Activated CD4-positive, alpha-beta memory T cell treated with anti-CD3 and anti-CD28 coated beads for 36 hours (primary cell): ENCODE measurements at places on chromosomes 2 and 18.

- DNase-seq: no peak
Measured at GRCh38 chr2:208984376-208985090, 439.3 kb upstream of the MAP2 start.

GRCh38 chr18:57249883-57250282, 102.5 kb upstream of the ST8SIA3 start:
- no peak for DNase-seq

DNA sequence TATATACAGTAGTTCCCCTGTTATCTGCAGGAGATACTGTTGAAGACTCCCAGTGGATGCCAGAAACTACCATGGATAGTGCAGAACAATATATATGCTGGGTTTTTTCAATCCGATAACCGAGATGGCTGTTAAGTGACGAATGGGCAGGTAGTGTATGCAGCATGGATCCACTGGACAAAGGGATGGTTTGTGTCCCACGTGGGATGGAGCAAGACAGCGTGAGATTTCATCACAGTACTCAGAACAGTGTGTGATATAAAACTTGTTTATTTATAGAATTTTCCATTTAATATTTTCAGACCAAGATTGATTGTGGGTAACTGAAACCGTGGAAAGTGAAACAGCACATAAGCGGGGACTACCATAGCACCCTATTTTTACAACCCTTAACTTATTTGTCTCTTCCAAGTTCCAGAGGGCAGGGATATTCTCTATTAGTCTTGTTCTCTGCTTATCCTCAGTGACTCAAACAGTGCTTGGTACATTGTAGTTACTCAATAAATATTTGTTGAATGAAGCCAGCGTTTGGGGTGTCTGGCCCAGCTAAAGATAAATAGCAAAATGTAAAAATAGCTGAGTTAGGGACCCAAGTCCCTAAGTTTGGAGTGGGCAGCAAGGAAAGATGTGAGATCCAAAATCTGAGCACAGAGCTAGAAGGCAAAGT, 50.0 kb downstream of the RHBDD1 start:
- DNase-seq: no peak

- no peak for DNase-seq
Measured at GRCh38 chr2:161870401-161870930, 203.5 kb downstream of the DPP4 start.

GRCh38 chr2:230956827-230957755, 32.0 kb upstream of the GPR55 start:
- DNase-seq: peak; percentile 65

GRCh38 chr18:59799383-59800015, 100.3 kb upstream of the PMAIP1 start:
- no peak for DNase-seq

DNA sequence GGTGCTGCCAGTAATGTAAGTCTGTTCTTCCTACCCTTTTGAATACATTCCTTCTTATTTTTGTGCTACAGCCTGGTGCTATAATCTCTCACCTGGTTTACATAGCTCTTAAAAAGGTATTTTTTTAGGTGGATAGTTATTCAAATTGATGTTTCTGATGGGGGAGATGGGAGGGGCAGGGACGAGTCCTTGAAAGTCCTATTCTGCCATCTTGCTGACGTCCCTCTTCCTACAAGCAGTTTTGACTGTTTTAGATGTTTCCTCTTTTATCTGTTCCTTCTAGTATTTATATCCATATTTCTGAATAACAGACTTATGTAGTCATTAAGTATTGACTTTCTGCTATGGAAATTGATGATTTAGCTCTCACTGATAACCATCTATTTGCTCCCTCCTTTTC, 256.4 kb downstream of the KIAA1328 start:
- DNase-seq: no peak

- no peak for DNase-seq
Measured at GRCh38 chr2:10665833-10666232, 23.9 kb downstream of the NOL10 start.

- DNase-seq: no peak
Measured at GRCh38 chr2:212173756-212174510, 364.7 kb downstream of the ERBB4 start.

DNA sequence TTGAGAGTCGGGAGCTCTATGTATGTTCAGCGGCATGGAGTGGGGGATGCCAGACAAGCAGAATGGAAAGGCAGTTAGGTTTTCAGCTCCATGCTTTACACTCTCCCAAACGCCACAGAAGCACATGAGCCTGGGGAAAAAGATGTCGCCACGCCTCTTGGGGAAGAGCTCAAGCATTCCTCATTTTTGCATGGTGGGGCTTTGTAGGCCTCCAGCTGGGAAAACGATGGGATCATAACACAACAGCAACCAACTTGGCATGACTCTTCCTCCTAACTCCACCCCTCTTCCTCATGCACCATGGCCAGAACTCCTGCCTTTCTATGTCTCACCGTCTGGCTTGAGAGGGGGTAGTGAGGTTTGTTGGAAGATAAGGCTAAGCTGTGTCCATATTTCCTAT, 102.6 kb downstream of the PAX3 start:
- DNase-seq: no peak

DNA sequence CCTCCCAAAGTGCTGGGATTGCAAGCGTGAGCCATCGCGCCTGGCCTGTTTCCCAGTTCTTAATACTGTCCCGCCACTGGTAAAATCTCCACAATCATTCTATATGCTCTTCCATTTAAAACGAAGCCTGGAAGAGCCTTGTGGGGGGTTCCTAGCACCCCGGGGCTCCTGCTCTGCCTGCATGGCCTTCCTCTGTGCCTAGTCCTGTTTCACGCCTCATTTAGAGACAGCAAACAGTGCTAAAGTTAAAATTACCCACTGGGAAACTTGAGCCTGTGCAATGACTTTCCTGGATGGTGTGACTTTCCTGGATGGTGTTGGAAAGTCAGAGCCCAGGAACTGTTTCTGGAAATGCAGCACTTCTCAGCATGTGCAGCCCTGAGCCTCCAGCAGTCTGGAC, 55.0 kb downstream of the INPP5D start:
- no peak for DNase-seq

DNA sequence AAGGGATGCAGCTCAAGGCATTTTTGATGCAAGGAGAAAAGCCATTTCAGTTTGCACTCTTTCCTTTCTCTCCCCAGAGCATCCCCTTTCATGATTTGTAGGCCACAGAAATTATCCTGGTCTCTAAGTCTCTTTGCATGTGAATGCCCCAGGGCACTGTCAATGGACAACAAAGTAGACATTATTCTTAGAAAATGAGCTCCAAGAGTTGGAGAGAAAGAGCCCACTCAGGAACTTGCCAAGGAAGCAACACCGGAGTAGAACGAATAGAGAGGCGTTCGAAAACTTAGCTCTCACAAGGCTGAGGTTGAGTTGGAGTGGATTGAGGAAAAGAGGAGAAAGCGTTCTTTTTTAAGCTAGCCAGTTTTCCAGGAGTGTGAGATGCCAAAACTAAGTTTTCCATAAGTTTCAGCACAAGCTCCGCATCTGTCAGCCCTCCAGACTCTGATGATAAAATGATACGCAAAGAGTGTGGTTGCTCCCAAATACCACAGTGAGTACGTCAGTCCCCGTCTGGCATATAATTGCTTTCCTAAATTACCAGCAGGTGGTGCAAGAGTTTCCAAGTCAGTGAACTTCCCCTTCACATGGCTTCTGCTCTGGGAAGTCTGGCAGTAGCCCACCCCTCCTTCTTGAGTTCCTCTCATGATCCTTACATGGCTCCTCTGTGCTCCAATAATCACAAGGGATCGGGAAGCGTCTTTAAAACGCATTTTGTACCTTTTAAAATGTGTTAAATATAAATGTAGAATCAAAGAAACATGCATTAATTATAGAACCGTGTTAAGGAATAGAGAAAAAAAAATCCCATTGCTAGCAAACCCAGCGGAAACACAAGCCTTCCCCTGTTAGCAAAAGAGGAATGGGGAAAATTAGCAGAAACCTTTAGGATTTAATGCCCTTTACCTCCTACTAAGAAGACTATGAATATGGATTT, 1060.6 kb upstream of the FANCL start:
- DNase-seq: no peak

- DNase-seq: no peak
Measured at GRCh38 chr18:63975628-63976027, 5.7 kb downstream of the SERPINB8 start.

GRCh38 chr2:216317831-216318520, 54.3 kb downstream of the MARCHF4 start:
- no peak for DNase-seq

DNA sequence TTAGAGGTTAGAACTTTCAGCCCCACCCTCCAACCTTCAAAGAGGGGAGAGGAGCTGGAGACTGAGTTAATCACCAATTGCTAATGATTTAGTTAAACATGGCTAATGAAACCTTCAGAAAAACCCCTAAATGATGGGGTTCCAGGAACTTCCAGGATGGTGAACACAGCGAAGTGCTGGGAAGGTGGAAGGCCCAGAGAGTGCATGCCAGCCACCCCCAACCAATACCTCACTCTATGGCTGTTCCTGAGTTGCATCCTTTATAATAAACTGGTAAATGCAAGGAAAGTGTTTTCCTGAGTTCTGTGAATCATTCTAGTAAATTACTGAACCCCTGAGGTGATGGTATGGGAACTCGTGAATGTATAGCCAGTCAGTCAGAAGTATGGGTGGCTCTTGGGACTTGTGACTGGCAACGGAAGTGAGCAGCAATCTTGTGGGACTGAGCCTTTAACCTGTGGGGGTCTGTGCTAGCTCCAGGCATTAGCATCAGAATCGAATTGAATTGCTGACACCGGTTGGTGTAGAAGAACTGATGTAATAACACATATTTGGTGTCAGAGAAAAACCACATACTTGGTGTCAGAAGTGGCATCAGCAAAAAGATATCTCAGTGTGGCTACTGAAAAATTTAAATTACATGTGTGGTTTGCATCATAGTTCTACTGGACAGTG, 37.4 kb downstream of the NPHP1 start:
- no peak for DNase-seq

- no peak for DNase-seq
Measured at GRCh38 chr2:201203916-201204654, 21.1 kb downstream of the CASP10 start.

- DNase-seq: no peak
Measured at GRCh38 chr2:15731213-15731888, 139.7 kb downstream of the DDX1 start.

- no peak for DNase-seq
Measured at GRCh38 chr2:223081789-223082188, 29.8 kb downstream of the KCNE4 start.

GRCh38 chr2:118644190-118644589, 203.3 kb downstream of the EN1 start:
- no peak for DNase-seq

GRCh38 chr2:98693477-98693876, 37.5 kb downstream of the MGAT4A start:
- DNase-seq: no peak

DNA sequence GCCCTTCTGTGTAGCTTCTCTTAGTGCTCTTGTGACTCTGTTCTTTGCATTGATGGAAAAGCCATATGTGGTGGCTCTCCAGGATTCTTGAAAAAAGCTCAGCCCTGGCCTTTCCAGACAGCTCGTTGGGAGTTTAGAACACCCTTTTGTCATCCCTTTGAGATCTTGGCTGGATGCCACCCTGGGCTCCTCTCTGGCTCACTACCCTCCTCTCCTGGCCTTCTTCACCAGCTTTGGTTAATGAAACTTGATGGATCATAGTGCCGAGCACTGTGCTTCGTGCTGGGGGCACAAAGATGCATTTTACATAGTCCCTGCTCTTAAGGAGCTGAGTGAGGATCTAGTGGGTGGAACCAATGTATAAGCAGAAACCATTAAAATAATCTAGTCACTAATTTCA, 15.6 kb upstream of the FHOD3 start:
- no peak for DNase-seq

GRCh38 chr2:233058717-233059546, 1.2 kb upstream of the INPP5D start:
- no peak for DNase-seq

- DNase-seq: no peak
Measured at GRCh38 chr2:23420840-23421476, 36.0 kb downstream of the KLHL29 start.

GRCh38 chr18:32175265-32175664, 14.6 kb upstream of the MEP1B start:
- DNase-seq: no peak

DNA sequence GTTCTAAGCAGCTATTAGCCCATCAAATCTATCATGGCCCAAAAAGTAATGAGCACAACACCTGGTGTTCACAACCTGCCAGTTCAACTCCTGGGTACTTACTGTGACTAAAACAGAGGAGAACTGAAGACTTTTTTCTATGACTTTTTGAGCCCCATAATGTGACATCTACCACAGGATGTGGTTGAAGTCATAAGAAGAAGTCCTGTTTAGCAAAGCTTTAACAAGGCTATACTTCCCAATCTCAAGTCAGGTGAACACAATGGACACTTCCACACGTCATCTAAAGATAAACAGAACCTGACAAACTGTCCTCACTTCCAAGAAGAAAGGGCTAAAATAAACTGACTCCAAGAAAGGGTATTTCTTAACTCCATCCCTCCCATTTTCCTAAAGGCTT, 138.8 kb downstream of the ATAD2B start:
- no peak for DNase-seq

GRCh38 chr2:237413777-237414661, at the start of gene COL6A3:
Gene COL6A3 (minus strand): TSS chr2:237414164. CDS start chr2:237396817, 17,347 bp downstream.
- DNase-seq: no peak

GRCh38 chr2:100855606-100856005, 35.7 kb downstream of the NPAS2 start:
- no peak for DNase-seq

DNA sequence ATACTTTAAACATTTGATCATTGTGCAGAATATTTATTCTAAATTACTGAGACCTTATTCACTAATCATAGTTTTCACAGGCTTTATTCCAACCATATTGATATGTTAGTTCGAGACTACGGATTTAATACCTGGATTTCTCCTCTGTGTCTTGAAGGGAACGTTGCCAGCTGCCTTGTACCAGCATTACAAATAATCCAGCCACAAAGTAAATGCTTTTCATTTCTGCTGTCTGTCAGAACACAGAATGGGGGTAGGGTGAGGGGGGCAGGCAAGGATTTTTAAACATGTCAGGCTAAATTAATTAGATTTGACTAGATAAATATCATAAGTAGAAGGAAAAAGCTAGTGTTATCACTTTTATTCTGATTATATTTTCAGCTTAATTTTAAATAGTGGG, 3.1 kb downstream of the GCG start:
- DNase-seq: no peak

DNA sequence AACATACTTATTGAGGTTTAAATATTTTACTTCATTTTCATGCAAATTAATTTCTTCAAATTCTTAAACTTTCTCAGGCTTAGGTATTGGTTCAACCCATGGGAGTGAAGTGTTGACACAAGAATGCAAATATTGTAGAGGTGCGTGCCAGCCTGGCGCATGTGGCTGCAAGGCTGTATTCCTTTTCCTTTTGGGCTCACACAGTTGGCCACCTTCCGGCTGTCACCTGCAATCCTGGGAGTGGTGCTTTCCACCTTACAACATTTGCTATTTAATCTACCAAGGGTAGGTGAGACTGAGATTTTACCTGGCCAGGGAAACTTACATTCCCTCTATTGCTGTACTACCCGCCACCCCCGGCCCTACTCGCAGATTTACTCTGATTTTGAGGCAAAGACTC, 141.1 kb downstream of the DCC start:
- DNase-seq: no peak

- DNase-seq: no peak
Measured at GRCh38 chr2:5691221-5691984, 781 bp upstream of the SOX11 start.

- no peak for DNase-seq
Measured at GRCh38 chr2:17754773-17755425, 961 bp downstream of the GEN1 start.
